ENCODE measurements at places on chromosomes 5 and 9.

DNA sequence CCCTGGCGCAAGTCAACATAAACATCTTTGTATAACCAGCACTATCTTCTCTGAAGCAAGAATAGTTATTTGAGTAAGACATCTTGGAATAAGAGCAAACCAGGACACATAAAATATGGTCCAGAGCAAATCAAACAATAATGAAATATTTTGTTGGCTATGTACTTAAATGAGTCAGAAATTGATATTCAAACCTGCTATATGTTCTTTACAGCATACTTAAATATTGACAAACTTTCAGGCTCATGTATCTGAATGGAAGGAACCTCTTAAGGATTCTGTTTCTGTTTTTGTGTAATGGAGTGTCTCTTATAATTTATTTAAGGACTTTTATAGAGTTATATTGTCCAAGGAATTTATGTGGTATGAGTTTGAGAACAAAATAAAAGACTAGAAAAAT, 747.3 kb downstream of the EFNA5 start:
- no peak for DNase-seq

DNA sequence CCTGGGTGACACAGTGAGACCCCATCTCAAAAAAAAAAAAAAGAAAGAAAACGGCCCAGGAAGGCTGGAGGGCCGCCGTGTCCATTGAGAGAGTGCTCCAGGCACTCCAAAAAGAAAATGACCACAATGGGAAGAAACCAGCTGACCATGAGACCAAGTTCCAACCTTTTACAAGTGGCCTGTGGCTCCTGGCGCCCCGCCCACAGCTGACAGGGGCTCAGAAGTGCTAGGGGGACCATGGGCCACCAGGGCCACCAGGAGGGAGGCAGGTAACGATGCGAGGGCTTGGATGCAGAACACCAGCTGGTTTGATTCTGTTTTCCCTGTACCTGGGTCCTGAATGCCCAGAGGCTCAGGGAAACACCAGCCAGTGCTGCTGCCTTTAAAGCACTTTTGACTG, 34.6 kb downstream of the FXN start:
- DNase-seq = no peak

- DNase-seq = peak; percentile 86
These were observed 3.9 kb upstream of the GNAQ start for GRCh38 chr9:78035383-78035993.

DNA sequence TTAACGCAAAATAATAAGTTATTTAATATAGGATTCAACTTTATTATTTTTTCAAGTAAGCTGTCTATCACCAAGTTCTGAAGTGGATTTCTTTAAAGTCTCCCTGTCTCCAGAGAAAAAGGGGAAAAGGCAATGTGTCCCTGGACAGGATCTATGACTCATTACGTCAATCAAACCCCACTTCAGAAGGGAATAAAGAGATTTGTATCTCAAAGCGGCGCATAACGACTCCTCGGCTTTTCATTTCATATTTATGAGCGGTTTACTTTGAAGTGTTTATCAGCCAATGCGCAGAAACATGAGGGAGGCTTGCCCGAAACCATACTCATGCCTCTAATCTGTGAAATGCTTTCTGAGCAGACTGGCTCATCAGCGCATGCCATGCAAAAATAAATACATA, 938.6 kb upstream of the WWC1 start:
- DNase-seq = no peak

DNA sequence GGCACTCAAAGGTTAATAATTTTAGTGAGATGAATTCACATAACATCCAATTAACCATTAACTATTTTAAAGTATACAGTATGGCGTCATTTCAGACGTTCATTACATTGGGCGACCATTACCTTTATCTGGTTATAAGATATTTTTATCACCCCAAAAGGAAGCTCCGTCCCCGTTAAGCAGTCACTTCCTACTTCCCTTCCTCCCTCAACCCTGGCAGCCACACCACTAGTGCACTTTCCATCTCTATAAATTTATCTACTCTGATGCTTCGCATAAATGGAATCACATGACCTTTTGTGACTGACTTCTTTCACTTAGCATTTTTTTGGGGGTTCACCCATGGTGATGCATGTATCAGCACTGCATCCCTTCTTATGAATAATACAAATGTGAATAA, 168.3 kb upstream of the PUM3 start:
- DNase-seq = no peak

DNA sequence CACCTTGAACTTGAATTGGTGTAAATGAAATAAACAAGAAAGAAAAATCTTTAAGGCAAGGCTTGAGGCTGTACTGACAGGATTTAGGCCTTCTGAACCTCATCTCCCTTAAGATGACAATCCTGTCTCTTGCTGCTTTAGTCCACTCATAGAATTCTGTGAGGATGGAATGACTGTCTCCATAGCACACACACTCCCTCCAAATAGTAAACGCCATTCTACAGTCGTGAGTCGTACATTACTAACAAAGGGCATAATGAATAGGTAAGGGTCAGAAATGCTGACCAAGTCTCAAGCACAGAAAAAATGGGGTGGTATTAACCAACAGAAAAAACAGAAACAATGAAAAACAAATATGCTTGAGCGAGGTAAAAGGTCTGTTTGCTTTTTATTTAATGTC, 71.8 kb upstream of the SIMC1 start:
- no peak for DNase-seq

- no peak for DNase-seq
These were observed 275.2 kb upstream of the DMAC1 start for GRCh38 chr9:8074713-8075286.

- DNase-seq = no peak
These were observed 474.0 kb downstream of the CCDC171 start for GRCh38 chr9:16026886-16027285.

DNA sequence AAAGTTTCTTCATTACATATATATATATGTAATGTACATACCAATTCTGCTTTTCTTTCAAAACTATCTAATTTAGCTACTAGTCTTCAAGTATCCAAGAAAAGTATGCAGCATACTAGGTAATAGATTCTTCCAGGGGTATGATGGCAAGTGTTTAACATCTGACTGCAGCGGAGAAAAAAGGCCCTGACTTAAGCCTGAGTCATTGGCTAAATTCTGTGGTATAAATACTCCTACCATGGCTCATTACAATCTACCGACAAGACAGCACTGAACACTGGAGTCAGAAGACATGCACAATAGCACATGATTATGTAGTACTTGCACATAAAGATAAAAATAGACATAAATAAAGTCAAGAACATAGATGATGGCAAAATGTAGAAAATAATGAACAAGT, 439.9 kb downstream of the BRINP1 start:
- DNase-seq = no peak

GRCh38 chr9:8724284-8725018, 924.9 kb upstream of the DMAC1 start:
- DNase-seq = no peak

- no peak for DNase-seq
These were observed 114.1 kb upstream of the TXNDC8 start for GRCh38 chr9:110451726-110452125.

DNA sequence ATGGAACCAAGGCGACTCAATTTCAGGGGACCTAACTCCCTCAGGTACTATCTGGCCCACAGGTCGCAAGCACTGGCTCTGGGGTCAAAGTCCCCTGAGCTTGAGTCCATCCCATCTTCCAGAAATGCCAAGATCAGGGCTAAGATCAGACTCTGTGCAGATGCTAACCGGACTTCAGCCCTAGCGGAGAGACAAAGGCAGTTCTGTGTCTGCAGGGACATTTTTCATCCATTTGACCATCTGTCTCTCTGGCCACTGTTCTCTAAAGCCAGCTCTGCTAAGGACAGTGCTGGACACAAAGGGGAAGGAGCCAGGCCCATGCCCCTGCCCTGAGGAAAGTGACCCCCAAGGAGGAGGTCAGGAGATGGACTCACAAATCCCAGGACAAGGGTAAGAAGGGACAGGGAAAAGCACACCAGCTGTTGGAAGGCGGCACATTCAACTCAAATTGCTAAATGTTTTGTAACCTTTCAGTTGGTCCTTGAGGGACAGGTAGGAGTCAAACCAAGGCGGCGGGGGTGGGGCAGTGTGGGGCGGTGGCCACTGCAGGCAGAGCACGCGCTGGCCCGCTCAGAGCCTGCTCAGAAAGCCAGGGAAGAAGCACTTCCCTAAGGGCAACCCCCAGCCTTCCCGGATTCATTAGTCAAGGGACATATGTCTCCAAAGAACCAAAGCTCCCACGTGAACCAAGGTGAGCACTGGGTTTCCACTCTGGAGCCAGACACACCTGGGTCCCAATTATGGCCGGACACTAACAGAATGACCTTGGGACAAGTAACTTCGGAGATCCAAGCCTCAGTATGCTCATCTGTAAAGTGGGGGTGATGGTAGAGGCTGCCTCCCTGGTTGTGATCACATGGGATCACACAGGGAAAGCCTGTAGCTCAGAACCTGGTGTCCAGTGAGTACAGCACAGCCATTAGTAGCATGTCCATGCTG, 42.8 kb downstream of the STK10 start:
- no peak for DNase-seq

DNA sequence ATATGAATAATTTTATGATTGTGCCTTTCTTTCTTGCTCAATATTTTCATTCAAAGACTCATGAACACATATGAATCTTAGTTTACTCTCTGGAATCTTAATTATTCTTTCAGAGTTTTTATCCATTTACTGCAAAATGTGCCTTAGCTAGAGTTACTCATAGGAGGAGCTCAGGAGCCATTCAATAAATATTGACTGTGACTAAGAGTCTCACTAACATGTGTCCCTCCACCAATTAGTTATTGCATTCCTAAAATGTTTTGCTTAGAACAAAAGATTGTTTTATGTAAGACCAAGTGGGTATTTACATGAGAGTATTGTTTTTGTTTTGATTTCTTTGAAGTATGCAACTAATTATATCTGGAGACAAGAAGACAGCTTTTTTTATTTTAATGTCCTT, 218.4 kb upstream of the MAST4 start:
- DNase-seq = no peak

GRCh38 chr5:181088289-181088688, 42.7 kb downstream of the OR2V1 start:
- peak; percentile 51 for DNase-seq

GRCh38 chr5:149488645-149489306, 62.5 kb downstream of the CSNK1A1 start:
- no peak for DNase-seq

Data from erythroblast (primary cell).